ENCODE measurements at places on chromosomes 16 and 17. TPM values are rescaled to one million over a fixed set of nuclear protein-coding genes. Genes with fewer than 3 reads are reported as not detected.

The CACNG3 gene
- total RNA-seq: not detected

The CDH8 gene
- total RNA-seq: not detected

The MRC2 gene
- total RNA-seq: 0.34 TPM

- no peak overlapping the region for H3K27ac ChIP-seq
- H3K27me3 ChIP-seq: no peaks in the 10 kb centered on the region
- no peak overlapping the region for H3K4me3 ChIP-seq
- peaks cover 22% of the 10 kb centered on the region for H3K4me1 ChIP-seq
Measured at GRCh38 chr16:30663038-30663437, 4.8 kb downstream of the FBRS start.

- no peaks in the 10 kb centered on the region for H3K27me3 ChIP-seq
- DNase-seq: no peak
- no peaks in the 10 kb centered on the region for H3K4me1 ChIP-seq
- H3K36me3 ChIP-seq: no peaks in the 10 kb centered on the region
- H3K27ac ChIP-seq: no peak overlapping the region
Measured at GRCh38 chr16:30837904-30838303, 50.9 kb upstream of the ZNF629 start.

DNA sequence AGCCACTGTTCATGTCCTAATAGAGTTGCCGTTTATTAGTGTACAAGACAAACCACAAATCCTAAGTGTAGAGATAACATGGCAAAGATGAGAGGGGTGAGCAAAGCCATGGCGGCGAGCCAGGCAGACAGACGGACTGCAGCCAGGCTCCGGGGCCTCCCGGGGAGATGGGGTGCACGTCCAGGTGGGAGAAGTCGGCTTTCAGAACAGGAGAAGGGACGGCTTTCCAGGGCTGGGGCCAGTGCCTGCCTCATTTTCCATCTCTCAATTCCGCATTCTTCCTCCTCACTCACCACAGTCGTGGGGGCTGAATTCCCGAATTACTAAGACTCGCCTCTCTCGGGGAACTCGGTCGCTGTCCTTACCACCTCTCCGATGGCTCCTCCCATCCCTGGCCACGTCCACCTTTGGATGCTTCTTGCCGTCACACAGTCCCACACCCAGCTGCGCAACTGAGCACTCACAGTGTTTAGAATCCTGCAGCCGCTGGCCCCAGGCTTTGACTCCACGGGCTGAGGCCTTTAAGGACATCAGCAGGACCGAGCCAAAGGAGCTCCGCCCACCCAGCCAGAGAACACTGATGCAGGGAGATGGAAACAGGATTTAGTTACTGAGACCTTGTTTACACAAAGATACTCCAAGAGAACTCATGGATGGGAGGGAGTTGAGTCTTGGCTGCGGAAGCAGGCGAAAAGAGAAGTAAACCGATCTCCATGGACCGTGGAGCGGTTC lies 59.7 kb downstream of the RNF112 start:
- H3K36me3 ChIP-seq: no peaks in the 10 kb centered on the region
- H3K4me1 ChIP-seq: peaks cover 2% of the 10 kb centered on the region
- H3K4me3 ChIP-seq: no peak overlapping the region
- DNase-seq: no peak
- no peak overlapping the region for H3K27ac ChIP-seq

GRCh38 chr17:80219763-80220053 lies 425 bp downstream of the SGSH start:
- no peak for DNase-seq
- H3K4me1 ChIP-seq: peaks cover 10% of the 10 kb centered on the region
- H3K27me3 ChIP-seq: no peaks in the 10 kb centered on the region
- peak overlapping the region; percentile 63 for H3K4me3 ChIP-seq
- H3K27ac ChIP-seq: peak overlapping the region; percentile 96
- H3K36me3 ChIP-seq: peaks cover 12% of the 10 kb centered on the region

DNA sequence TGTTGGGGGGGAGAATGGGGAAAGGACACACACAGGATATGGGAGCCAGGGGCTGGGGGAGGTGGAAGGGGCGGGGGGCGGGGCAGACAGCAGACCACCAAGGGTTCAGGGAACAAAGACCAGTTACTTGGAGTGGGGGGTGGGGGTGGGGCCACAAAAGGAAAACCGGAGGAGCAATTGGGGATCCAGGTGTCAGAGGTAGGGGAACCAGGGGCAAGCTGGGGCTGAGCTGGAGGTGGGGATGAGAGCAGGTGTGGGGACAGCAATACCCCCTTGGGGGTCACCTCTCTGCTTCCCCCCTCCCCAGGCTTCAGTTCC lies 1.4 kb upstream of the ORAI3 start:
- H3K4me1 ChIP-seq: peaks cover 14% of the 10 kb centered on the region
- DNase-seq: no peak
- H3K27ac ChIP-seq: no peak overlapping the region
- H3K4me3 ChIP-seq: no peak overlapping the region
- H3K27me3 ChIP-seq: no peaks in the 10 kb centered on the region

- peaks cover 9% of the 10 kb centered on the region for H3K4me1 ChIP-seq
- no peak overlapping the region for H3K4me3 ChIP-seq
- no peaks in the 10 kb centered on the region for H3K27me3 ChIP-seq
- H3K36me3 ChIP-seq: no peaks in the 10 kb centered on the region
Measured at GRCh38 chr16:10839279-10839666, 20.7 kb upstream of the TVP23A start.

GRCh38 chr17:75876938-75877751 lies 1.2 kb downstream of the TRIM47 start:
- peak overlapping the region; percentile 69 for H3K4me3 ChIP-seq
- H3K27ac ChIP-seq: peak overlapping the region; percentile 44
- DNase-seq: peak; percentile 51
- H3K27me3 ChIP-seq: peaks cover 7% of the 10 kb centered on the region

The ACAP1 gene
- total RNA-seq: 392 TPM

The RNF222 gene
- total RNA-seq: not detected

GRCh38 chr16:28984619-28985135 lies at the start of gene LAT:
LAT (plus strand) TSS chr16:28985052; CDS start chr16:28985418, 366 bp downstream.
- peaks cover 22% of the 10 kb centered on the region for H3K4me1 ChIP-seq
- peak; percentile 59 for DNase-seq
- H3K27me3 ChIP-seq: no peaks in the 10 kb centered on the region
- H3K27ac ChIP-seq: no peak within 1 kb of the TSS
- H3K4me3 ChIP-seq: peak within 1 kb of the TSS; percentile 15
- peaks cover 53% of the 10 kb centered on the region for H3K36me3 ChIP-seq

The TMEM114 gene
- total RNA-seq: not detected

DNA sequence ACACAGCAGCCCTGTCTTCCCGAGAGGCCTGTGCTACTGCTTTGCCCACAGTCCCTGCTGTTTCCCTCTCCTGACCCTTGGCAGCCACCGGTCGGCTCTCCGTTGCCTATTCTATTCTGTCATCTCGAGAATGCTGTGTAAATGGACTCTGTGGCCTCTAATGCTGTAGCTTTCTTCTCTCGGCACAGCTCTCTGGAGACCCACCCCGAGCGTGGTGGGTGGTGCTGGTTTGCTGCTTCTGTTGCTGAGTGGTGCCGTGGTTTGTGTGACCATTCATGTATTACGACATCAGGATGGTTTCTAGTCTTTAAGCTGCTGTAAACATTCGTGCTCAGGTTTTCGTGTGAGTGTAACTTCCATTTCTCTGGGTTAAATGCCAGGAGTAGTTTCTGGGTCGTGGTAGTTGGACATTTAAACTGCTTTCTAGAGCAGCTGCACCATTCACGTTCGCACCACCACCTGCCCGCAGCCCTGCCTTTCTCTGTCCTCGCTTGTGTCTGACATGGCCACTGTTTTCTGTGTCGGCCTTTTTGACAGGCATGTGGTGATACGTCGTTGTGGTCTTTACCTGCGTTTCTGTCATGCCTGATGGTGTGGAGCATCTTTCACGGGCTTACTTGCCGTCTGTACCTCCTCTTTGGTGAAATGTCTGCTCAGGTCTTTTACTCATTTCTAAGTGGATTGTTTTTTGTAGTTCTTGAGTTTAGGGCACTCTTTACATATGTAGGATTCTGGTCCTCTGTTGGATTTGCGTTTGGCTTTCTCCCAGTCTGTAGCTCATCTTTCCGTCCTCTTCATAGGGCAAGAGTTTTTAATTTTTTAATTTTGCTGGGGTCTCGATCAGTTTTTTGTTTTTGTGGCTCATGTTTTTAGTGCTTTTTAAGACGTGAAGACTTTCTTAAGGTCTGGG lies 47.7 kb upstream of the ZNF750 start:
- H3K36me3 ChIP-seq: no peaks in the 10 kb centered on the region
- H3K27me3 ChIP-seq: no peaks in the 10 kb centered on the region
- no peak overlapping the region for H3K4me3 ChIP-seq
- peak; percentile 54 for DNase-seq
- peaks cover 47% of the 10 kb centered on the region for H3K4me1 ChIP-seq

DNA sequence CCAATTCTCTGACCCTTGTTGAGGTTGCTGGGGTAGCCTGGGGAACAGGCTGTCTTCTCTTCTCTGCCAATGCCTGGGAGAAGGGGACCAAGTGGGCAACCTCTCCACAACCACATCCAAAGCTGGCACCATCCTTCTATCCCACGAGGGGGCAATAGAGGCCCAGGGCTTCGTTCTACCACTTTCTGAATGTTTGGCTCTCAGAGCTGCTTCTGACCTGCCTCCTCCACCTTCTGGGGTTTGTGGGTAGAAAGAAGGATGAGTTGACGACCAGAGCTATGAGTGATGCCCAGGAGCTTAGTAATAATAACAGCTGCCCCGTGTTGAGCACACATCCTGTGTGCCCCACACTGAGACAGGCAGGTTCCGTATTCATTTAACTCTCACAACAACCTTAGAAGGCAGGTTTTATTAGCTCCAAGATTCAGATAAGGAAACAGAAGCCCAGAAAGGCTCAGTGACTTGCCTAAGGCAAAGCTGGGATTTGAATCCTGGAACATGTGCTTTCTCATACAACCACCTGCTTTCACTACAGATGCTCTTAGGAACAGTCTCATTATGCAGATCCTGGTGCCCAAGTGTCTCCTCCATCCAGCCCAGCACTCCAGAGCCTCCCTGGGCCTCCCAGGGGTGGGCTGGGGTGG lies 11.1 kb downstream of the TSPOAP1 start:
- peak; percentile 87 for DNase-seq
- no peaks in the 10 kb centered on the region for H3K27me3 ChIP-seq
- peak overlapping the region; percentile 53 for H3K27ac ChIP-seq
- no peak overlapping the region for H3K4me3 ChIP-seq
